Hepatocyte (in vitro differentiated cells): ENCODE measurements at places on chromosomes 5 and 9. TPM values are rescaled to one million over a fixed set of nuclear protein-coding genes. Genes with fewer than 3 reads are reported as not detected.

Gene IGFBPL1
- 4.0 and 9.8 TPM in 2 replicates for total RNA-seq

Gene COL23A1
- total RNA-seq: 0.84 and 5.1 TPM in 2 replicates

Gene CER1
- total RNA-seq: 0.53 TPM in 1 of 2 replicates, not detected in the other

Gene IFNA13
- total RNA-seq: not detected in 2 replicates

Gene IRGM
- not detected in 2 replicates for total RNA-seq

Gene LSM11
- total RNA-seq: 4.7 and 6.4 TPM in 2 replicates

Gene PRRX2
- total RNA-seq: 5.7 and 9.7 TPM in 2 replicates

Gene PCDHAC1
- 6.3 and 7.0 TPM in 2 replicates for total RNA-seq

Gene GOLGA2
- 76.4 and 79.9 TPM in 2 replicates for total RNA-seq

Gene ANXA2R
- 0.93 and 4.4 TPM in 2 replicates for total RNA-seq

Gene C1QTNF2
- 1.1 and 3.0 TPM in 2 replicates for total RNA-seq

Gene PTGS1
- 4.2 and 5.4 TPM in 2 replicates for total RNA-seq

Gene GFPT2
- total RNA-seq: 15.9 and 25.0 TPM in 2 replicates

Gene FRMPD1
- total RNA-seq: 0.10 and 0.28 TPM in 2 replicates

Gene SLC25A2
- 0.50 and 1.7 TPM in 2 replicates for total RNA-seq

Gene EXD3
- total RNA-seq: 7.3 and 11.8 TPM in 2 replicates

Gene GOLM1
- total RNA-seq: 140 and 152 TPM in 2 replicates

Gene VPS13A
- total RNA-seq: 64.1 and 65.6 TPM in 2 replicates

Gene RASGEF1C
- total RNA-seq: not detected in 2 replicates

Gene F2RL2
- 2.3 and 2.6 TPM in 2 replicates for total RNA-seq

Gene HRH2
- total RNA-seq: 1.9 and 2.5 TPM in 2 replicates

Gene KCNT1
- total RNA-seq: 0.40 TPM in 1 of 2 replicates, not detected in the other

Gene IER5L
- total RNA-seq: 34.5 and 38.0 TPM in 2 replicates

Gene SEPTIN8
- total RNA-seq: 41.9 and 46.9 TPM in 2 replicates

Gene ADAMTS6
- 10.4 and 21.0 TPM in 2 replicates for total RNA-seq

Gene TAF11L8
- total RNA-seq: not detected in 2 replicates

Gene ANKRD34B
- not detected in 2 replicates for total RNA-seq

Gene SMIM33
- total RNA-seq: not detected in 2 replicates

Gene GAPVD1
- 44.7 and 50.0 TPM in 2 replicates for total RNA-seq

Gene SECISBP2
- total RNA-seq: 43.8 and 48.2 TPM in 2 replicates

Gene PCDHGB2
- 0.20 and 0.33 TPM in 2 replicates for total RNA-seq

Gene CTSV
- 106 and 107 TPM in 2 replicates for total RNA-seq

Gene HSPB3
- total RNA-seq: 1.8 and 3.2 TPM in 2 replicates

Gene SCGB3A2
- total RNA-seq: 32.0 and 33.6 TPM in 2 replicates

Gene SOWAHA
- 11.4 and 14.4 TPM in 2 replicates for total RNA-seq

Gene CAMK2A
- total RNA-seq: 0.88 and 2.6 TPM in 2 replicates

Gene CCL27
- not detected in 2 replicates for total RNA-seq

Gene PLPPR1
- total RNA-seq: 2.1 and 2.6 TPM in 2 replicates

Gene SCGB3A1
- total RNA-seq: not detected in 2 replicates

Gene SH3PXD2B
- total RNA-seq: 23.0 and 28.5 TPM in 2 replicates

Gene SPATA31A3
- total RNA-seq: not detected in 2 replicates

Gene GRXCR2
- total RNA-seq: not detected in 2 replicates
